ENCODE measurements at places on chromosomes 7 and 10.

- no peak overlapping the region for H3K4me3 ChIP-seq
- H3K4me1 ChIP-seq = peaks cover 3% of the 10 kb centered on the region
- DNase-seq = no peak
- H3K36me3 ChIP-seq = no peaks in the 10 kb centered on the region
These were observed 47.0 kb upstream of the ELMO1 start for GRCh38 chr7:37495574-37496184.

- no peaks in the 10 kb centered on the region for H3K36me3 ChIP-seq
- DNase-seq = no peak
- no peaks in the 10 kb centered on the region for H3K4me1 ChIP-seq
- H3K4me3 ChIP-seq = no peak overlapping the region
These were observed 32.3 kb upstream of the ADD3 start for GRCh38 chr10:109975244-109976190.

DNA sequence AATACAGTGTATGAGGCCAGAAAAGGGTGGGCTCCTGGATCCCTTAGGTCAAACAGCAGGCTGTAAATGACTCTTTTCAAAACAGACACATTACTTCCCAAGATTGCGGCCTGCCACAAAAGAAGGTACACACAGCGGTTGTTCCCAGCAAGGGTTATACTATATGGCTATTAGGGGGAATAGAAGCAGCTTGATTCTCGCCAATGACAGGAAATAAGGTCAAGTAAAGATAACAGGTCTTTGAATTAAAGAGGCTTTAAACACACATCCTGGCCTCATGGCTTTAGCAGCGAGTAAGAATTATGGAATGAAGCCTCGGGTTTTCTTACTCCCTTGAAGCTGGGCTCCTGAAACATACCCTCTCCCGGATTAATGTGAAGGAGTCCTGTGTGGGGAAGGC is 58.3 kb downstream of the CYP26A1 start:
- H3K36me3 ChIP-seq = no peaks in the 10 kb centered on the region
- H3K27ac ChIP-seq = no peak overlapping the region
- H3K27me3 ChIP-seq = peaks cover 9% of the 10 kb centered on the region
- H3K4me3 ChIP-seq = no peak overlapping the region

GRCh38 chr10:5943536-5943935 is 33.8 kb downstream of the IL15RA start:
- DNase-seq = no peak
- peaks cover 4% of the 10 kb centered on the region for H3K36me3 ChIP-seq
- no peak overlapping the region for H3K4me3 ChIP-seq
- H3K27me3 ChIP-seq = no peaks in the 10 kb centered on the region

DNA sequence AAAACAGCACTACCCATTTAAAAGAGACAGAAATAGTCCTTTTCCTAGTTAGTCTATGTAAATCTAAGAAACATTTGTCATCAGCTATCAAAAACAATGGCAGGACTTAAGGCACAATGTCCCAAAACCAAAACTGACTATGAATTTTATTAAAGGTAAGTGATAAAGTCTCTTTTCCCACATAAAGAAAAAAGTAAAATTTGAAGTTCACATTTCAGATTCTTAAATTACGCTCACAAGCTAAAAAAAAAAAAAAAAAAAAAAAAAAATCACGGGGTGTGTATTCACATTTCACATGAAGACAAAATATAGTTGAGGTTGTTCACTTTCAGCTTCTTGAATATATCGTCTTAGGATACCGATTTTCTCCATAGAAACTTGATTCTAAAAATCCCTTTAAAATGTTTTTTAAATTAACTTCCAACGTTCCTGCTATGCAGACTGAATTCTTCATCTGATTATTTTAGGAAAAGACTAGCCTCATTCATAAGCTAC is 1.6 kb downstream of the P4HA1 start:
- H3K36me3 ChIP-seq = peaks cover 16% of the 10 kb centered on the region
- H3K27ac ChIP-seq = peak overlapping the region; percentile 96
- DNase-seq = no peak
- H3K27me3 ChIP-seq = no peaks in the 10 kb centered on the region

- H3K4me3 ChIP-seq = no peak overlapping the region
- no peak overlapping the region for H3K27ac ChIP-seq
- H3K36me3 ChIP-seq = no peaks in the 10 kb centered on the region
- peaks cover 55% of the 10 kb centered on the region for H3K27me3 ChIP-seq
- DNase-seq = no peak
- H3K4me1 ChIP-seq = peaks cover 2% of the 10 kb centered on the region
These were observed 4.8 kb downstream of the INA start for GRCh38 chr10:103281753-103282152.

- no peak overlapping the region for H3K27ac ChIP-seq
- H3K4me3 ChIP-seq = no peak overlapping the region
- H3K27me3 ChIP-seq = peaks cover 3% of the 10 kb centered on the region
- no peaks in the 10 kb centered on the region for H3K36me3 ChIP-seq
These were observed 34.3 kb downstream of the CFAP46 start for GRCh38 chr10:132907821-132908620.

DNA sequence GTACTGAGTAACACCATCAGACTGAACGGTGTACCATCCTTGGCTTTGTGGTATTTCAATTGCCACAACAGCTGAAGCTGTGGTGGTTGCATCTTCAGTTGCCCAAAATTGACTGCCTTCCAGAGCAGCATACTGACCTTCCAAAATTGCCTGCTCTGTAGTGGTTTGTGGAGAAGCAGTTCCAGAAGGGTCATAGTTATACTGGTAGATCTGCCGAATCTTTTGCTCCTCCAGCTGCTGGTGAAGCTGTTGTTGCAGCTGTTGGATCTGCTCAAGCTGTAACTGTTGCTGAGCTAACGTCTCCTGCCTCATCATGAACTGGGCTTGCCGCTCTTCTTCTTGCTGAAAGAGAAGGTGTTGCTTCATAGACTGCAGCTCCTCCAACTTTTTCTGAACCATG is 212.2 kb downstream of the PCLO start:
- H3K27me3 ChIP-seq = no peaks in the 10 kb centered on the region
- no peaks in the 10 kb centered on the region for H3K36me3 ChIP-seq
- no peaks in the 10 kb centered on the region for H3K4me1 ChIP-seq
- H3K4me3 ChIP-seq = no peak overlapping the region
- no peak overlapping the region for H3K27ac ChIP-seq

DNA sequence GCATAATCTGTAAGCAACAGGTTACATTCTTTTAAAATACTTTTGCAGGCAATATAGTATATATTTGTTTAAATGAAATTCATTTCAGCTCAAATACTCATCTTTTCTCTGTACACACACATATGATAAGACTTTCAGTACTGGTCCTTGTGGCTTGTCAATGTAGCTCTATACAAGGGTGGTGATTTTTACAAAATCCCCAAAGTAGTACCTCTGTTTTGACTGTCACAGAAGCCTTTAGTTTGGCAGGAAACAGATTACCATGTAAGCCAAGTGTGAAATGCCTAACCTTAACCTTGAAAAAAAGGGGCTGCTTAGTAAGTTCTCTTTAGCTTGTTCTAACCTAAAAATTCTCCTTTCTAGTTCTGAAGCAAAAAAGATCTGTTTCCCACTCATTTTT is 87.9 kb downstream of the KCND2 start:
- no peaks in the 10 kb centered on the region for H3K4me1 ChIP-seq
- no peak overlapping the region for H3K4me3 ChIP-seq
- H3K27ac ChIP-seq = no peak overlapping the region
- no peaks in the 10 kb centered on the region for H3K27me3 ChIP-seq
- H3K36me3 ChIP-seq = no peaks in the 10 kb centered on the region

DNA sequence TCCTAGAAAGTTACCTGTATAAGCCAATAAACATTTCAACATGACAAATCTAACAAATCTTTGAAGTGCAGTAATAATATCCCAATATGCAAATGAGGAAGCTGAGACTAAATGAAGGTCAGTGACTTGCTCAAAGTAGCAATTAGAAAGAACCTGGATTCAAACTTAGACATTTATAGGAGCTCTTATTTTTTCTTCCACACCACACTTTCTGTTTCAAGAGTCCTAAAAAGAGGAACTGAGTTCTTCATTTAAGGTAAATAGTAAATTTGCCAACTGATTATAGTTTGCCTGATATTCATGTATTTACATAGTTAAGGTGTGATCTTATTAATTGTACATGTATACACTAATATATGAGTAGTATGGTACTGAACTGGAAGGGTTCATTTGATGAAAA is 44.0 kb downstream of the KLHDC10 start:
- H3K27ac ChIP-seq = no peak overlapping the region
- H3K36me3 ChIP-seq = peaks cover 12% of the 10 kb centered on the region
- no peak overlapping the region for H3K4me3 ChIP-seq
